ENCODE measurements at places on chromosomes 12 and 14. TPM values are rescaled to one million over a fixed set of nuclear protein-coding genes. Genes with fewer than 3 reads are reported as not detected.

DNA sequence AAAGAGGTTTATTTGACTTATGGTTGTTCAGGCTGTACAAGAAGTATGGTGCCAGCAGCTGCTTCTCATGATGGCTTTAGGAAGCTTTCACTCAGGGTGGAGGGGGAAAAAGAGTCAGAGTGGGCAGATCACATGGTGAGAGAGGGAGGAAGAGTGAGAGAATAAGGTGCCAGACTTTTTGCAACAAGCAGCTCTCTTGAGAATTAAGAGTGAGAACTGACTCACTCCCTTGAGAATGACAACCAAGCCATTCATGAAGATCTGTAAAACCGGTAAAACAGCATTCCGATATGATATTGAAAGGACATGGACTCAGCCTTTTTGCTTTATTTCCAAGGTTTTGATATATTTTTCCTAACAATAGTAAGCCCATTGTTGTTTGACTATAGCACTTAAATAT, 501.2 kb downstream of the GALC start:
- H3K27ac ChIP-seq, result no peak overlapping the region
- H3K4me1 ChIP-seq, result no peaks in the 10 kb centered on the region
- no peak for DNase-seq
- no peaks in the 10 kb centered on the region for H3K36me3 ChIP-seq
- no peaks in the 10 kb centered on the region for H3K27me3 ChIP-seq

- H3K4me3 ChIP-seq, result no peak overlapping the region
- H3K36me3 ChIP-seq, result no peaks in the 10 kb centered on the region
- H3K27me3 ChIP-seq, result no peaks in the 10 kb centered on the region
- no peak for DNase-seq
These were observed 44.8 kb upstream of the TMPO start for GRCh38 chr12:98470469-98471082.

DNA sequence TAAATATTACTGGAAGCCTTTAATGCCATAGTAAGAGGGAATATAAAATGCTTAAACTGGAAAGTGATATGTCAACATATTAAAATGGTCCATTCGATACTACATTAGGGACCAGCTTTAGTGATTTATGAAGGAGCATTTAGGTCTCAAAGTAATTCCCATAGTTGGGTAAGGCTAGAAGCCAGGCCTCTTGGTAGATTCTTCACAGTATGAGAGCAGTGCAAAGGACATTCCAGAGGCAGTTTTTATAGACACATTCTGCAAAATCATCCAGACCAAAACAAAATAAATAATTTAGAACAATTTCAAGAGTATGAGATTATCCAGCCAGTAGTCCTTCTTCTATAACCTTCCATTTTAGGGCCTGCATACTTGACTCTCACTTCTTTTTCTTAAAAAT, 142.6 kb upstream of the PDZRN4 start:
- H3K36me3 ChIP-seq, result no peaks in the 10 kb centered on the region
- no peak overlapping the region for H3K27ac ChIP-seq
- no peak overlapping the region for H3K4me3 ChIP-seq
- no peaks in the 10 kb centered on the region for H3K4me1 ChIP-seq
- DNase-seq, result no peak
- no peaks in the 10 kb centered on the region for H3K27me3 ChIP-seq

GRCh38 chr14:34912182-34912581, 37.0 kb upstream of the BAZ1A start:
- no peaks in the 10 kb centered on the region for H3K4me1 ChIP-seq
- H3K27me3 ChIP-seq, result no peaks in the 10 kb centered on the region
- no peak overlapping the region for H3K4me3 ChIP-seq
- H3K36me3 ChIP-seq, result no peaks in the 10 kb centered on the region
- no peak overlapping the region for H3K27ac ChIP-seq

GRCh38 chr12:122825773-122826724, 9.2 kb upstream of the HIP1R start:
- H3K4me3 ChIP-seq, result no peak overlapping the region
- H3K27me3 ChIP-seq, result no peaks in the 10 kb centered on the region
- no peaks in the 10 kb centered on the region for H3K4me1 ChIP-seq
- no peak overlapping the region for H3K27ac ChIP-seq
- H3K36me3 ChIP-seq, result no peaks in the 10 kb centered on the region

TBX3 gene
- 0.44 TPM for total RNA-seq

PIK3C2G gene
- total RNA-seq, result not detected

TMEM229B gene
- 32.3 TPM for total RNA-seq

- H3K27me3 ChIP-seq, result no peaks in the 10 kb centered on the region
- H3K36me3 ChIP-seq, result no peaks in the 10 kb centered on the region
- DNase-seq, result no peak
- no peaks in the 10 kb centered on the region for H3K4me1 ChIP-seq
These were observed 318.1 kb downstream of the LRIG3 start for GRCh38 chr12:58602179-58602578.

ACSM4 gene
- total RNA-seq, result not detected

DNA sequence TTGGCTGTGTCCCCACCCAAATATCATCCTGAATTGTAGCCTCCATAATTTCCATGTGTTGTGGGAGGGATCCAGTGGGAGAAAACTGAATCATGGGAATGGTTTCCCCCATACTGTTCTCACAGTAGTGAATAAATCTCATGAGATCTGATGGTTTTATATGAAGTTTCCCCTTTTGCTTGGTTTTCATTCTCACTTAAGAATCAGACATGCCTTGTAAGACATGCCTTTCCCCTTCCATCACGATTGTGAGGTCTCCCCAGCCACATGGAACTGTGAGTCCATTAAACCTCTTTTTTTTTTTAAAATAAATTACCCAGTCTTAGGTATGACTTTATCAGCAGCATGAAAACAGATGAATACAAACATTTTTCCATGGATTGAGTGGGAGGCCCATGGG, 652.9 kb downstream of the ETNK1 start:
- no peak overlapping the region for H3K4me3 ChIP-seq
- H3K27ac ChIP-seq, result no peak overlapping the region
- no peak for DNase-seq
- no peaks in the 10 kb centered on the region for H3K27me3 ChIP-seq
- H3K4me1 ChIP-seq, result no peaks in the 10 kb centered on the region

LYZ gene
- total RNA-seq, result 5.0 TPM

- no peaks in the 10 kb centered on the region for H3K27me3 ChIP-seq
- H3K4me3 ChIP-seq, result peak overlapping the region; percentile 5
- H3K36me3 ChIP-seq, result no peaks in the 10 kb centered on the region
- no peak for DNase-seq
These were observed 65.9 kb upstream of the FBRSL1 start for GRCh38 chr12:132423820-132424645.

GRCh38 chr14:64654246-64654900, 49.9 kb upstream of the PLEKHG3 start:
- DNase-seq, result no peak
- no peaks in the 10 kb centered on the region for H3K36me3 ChIP-seq
- peaks cover 10% of the 10 kb centered on the region for H3K27me3 ChIP-seq
- H3K4me1 ChIP-seq, result no peaks in the 10 kb centered on the region

- H3K27ac ChIP-seq, result no peak overlapping the region
- DNase-seq, result no peak
- peaks cover 5% of the 10 kb centered on the region for H3K27me3 ChIP-seq
These were observed 8.3 kb downstream of the CPNE6 start for GRCh38 chr14:24079491-24080141.

PLA2G1B gene
- total RNA-seq, result not detected

ZC3H10 gene
- 11.4 TPM for total RNA-seq

INSM2 gene
- total RNA-seq, result not detected

DNA sequence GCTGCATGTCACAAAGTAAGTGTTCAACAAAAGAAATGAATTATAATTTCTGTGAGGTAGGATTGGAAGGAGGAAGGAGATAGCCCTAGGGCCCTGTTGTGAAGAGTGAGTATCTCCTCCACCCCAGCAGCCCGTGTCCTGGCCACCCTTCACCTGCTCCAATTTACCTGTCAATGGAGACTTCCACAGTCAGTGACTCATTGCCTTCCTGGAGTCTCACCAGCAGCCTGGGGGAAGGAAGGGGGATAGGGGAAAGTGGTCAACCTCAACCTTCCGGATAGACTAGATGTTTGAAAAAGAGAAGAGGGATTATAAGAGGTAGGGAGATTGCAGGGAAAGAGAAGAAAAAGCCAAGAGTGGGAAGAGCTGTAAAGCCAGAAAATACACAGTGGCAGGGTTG, 9.2 kb downstream of the STAT2 start:
- H3K4me1 ChIP-seq, result no peaks in the 10 kb centered on the region
- no peak overlapping the region for H3K27ac ChIP-seq
- H3K36me3 ChIP-seq, result peaks cover 32% of the 10 kb centered on the region
- no peak for DNase-seq

GRCh38 chr12:126667339-126667738, 1599.6 kb upstream of the TMEM132C start:
- no peak overlapping the region for H3K27ac ChIP-seq
- H3K4me3 ChIP-seq, result no peak overlapping the region
- no peak for DNase-seq
- no peaks in the 10 kb centered on the region for H3K36me3 ChIP-seq
- H3K4me1 ChIP-seq, result no peaks in the 10 kb centered on the region

DNA sequence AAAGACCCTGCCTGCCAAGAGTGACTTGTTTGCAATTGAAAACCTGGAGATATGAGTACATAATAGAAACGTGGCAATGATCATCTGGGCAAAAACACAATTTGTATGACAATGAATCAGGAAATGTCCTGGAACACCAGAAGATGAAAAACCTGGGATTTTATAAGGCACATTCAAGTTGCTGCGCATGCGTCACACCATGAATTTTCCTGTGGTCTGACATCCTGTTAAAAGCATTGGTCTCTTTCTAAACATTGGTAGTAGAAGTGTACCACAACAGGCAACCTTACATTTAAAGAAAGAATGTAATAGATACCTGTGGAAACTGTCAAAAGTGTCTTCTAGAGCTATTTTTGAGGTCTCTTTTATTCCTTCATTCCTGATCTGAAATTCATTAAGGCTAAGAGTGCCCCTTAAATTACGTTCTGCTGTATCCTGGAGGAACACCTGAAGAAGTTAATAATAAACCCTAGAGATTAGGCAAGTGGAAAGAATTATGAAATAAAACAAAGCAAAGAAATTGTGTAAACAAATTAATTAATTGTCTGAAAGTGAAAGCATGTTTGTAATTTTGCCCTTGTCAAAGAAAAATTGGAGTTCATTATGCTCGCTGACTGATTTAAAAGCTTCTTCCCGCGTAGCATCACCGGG, 676.5 kb downstream of the DIO2 start:
- no peaks in the 10 kb centered on the region for H3K27me3 ChIP-seq
- H3K27ac ChIP-seq, result no peak overlapping the region
- DNase-seq, result no peak
- no peaks in the 10 kb centered on the region for H3K4me1 ChIP-seq

KLHL28 gene
- 28.0 TPM for total RNA-seq

NOC4L gene
- 28.2 TPM for total RNA-seq

ZC2HC1C gene
- total RNA-seq, result 0.57 TPM

DNA sequence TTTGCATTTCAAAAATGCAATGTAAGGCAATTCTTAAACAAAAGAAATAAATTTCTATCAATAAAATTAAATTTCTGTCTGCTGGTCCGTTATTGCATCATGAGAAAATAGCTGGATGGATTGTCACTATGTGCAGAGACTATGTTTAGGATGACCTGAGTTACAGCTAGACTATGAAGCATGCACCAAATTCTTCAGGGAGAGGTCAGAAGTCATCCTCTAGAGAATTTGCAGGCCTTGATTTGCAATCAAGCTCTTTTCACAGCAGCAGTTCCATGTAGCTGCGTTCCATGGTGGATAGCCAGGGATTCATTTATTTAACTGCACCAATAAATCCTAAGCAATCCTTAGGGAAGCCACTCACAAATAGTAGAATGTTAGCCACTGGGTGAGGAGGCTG, 253.7 kb downstream of the MSRB3 start:
- no peaks in the 10 kb centered on the region for H3K27me3 ChIP-seq
- no peaks in the 10 kb centered on the region for H3K36me3 ChIP-seq
- no peak overlapping the region for H3K4me3 ChIP-seq
- H3K27ac ChIP-seq, result no peak overlapping the region
- no peaks in the 10 kb centered on the region for H3K4me1 ChIP-seq

- no peaks in the 10 kb centered on the region for H3K36me3 ChIP-seq
- no peaks in the 10 kb centered on the region for H3K4me1 ChIP-seq
- no peak for DNase-seq
These were observed 563.9 kb upstream of the LMO3 start for GRCh38 chr12:17169726-17170471.

CD69 gene
- total RNA-seq, result 746 TPM

GRCh38 chr12:71441836-71442566, 2.4 kb downstream of the LGR5 start:
- H3K4me1 ChIP-seq, result peaks cover 21% of the 10 kb centered on the region
- H3K4me3 ChIP-seq, result no peak overlapping the region
- DNase-seq, result no peak
- H3K36me3 ChIP-seq, result no peaks in the 10 kb centered on the region

GRCh38 chr12:64995816-64996215, 125.3 kb downstream of the WIF1 start:
- no peak for DNase-seq
- H3K27me3 ChIP-seq, result no peaks in the 10 kb centered on the region
- no peaks in the 10 kb centered on the region for H3K36me3 ChIP-seq
- no peaks in the 10 kb centered on the region for H3K4me1 ChIP-seq
- no peak overlapping the region for H3K27ac ChIP-seq
- H3K4me3 ChIP-seq, result no peak overlapping the region

ZNF891 gene
- 5.1 TPM for total RNA-seq

GRCh38 chr12:39723831-39724230, 104.2 kb upstream of the ABCD2 start:
- no peaks in the 10 kb centered on the region for H3K4me1 ChIP-seq
- no peak for DNase-seq
- H3K36me3 ChIP-seq, result no peaks in the 10 kb centered on the region
- H3K27ac ChIP-seq, result no peak overlapping the region
- no peaks in the 10 kb centered on the region for H3K27me3 ChIP-seq

- no peak overlapping the region for H3K4me3 ChIP-seq
- H3K27me3 ChIP-seq, result no peaks in the 10 kb centered on the region
- DNase-seq, result no peak
- no peaks in the 10 kb centered on the region for H3K36me3 ChIP-seq
- no peak overlapping the region for H3K27ac ChIP-seq
- H3K4me1 ChIP-seq, result no peaks in the 10 kb centered on the region
These were observed 36.5 kb downstream of the KCNMB4 start for GRCh38 chr12:70402597-70402996.

- H3K36me3 ChIP-seq, result no peaks in the 10 kb centered on the region
- H3K4me3 ChIP-seq, result no peak overlapping the region
- DNase-seq, result no peak
- H3K4me1 ChIP-seq, result no peaks in the 10 kb centered on the region
- H3K27ac ChIP-seq, result no peak overlapping the region
These were observed 10.1 kb upstream of the SLC6A15 start for GRCh38 chr12:84922693-84923092.

DNA sequence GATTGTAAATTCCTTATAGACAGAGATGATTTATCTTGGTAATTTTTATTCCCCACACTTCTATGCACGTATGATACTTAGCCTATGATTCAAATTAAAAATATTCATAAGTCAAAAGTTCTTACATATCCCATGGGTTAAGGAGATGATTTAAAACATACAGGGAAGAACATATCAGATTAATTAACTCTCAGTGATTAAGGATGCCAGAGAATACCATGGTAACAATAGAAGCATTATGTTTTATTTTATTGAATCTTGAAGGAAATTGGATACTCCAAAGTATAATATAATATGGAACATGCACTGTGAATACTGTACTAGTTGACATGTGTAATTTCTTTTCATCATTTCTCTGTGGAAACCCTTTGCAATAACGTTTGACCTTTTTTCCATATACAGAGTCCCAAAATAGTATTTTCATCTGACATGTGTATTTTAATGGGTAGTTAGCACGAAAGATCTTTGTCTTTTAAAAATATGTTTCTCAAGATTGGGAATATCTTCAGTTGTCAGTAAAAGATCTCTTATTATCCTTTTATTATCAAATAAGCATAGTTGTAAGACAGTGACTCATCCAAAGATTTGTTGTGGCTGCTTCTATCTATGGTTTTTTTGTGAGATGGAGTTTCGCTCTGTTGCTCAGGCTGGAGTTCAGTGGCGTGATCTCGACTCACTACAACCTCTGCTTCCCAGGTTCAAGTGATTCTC, 166.7 kb downstream of the RAD51B start:
- H3K4me3 ChIP-seq, result no peak overlapping the region
- DNase-seq, result no peak
- no peaks in the 10 kb centered on the region for H3K27me3 ChIP-seq
